ENCODE measurements at places on chromosomes 7 and 10.

DNA sequence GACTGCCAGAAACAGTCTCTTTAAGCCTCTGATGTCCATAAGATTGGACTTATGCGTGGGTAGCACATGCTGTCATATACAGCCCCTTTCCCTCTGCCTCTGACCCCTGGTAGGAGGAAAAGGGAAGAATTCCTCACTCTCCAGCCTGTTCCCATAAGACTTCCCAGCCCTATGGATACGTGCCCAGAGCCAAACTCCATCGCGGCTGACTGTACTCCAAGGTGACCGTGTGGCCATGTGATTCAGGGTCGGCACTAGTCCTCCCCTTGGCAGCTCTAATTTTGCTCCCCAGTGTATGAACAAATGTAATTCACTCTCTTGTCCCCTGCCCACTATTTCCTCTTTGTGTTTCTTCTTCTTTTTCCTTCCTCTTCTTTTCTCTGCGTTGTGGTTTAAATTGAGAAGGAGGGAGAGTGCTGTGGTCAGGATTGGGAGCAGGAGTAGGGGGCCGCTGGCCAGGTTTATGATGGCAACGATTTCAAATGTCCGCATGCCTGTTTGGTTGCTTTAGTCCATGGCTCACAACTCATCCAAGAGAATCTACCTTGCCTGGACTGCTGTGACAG is 43.8 kb downstream of the PRLHR start:
- no peak for DNase-seq

DNA sequence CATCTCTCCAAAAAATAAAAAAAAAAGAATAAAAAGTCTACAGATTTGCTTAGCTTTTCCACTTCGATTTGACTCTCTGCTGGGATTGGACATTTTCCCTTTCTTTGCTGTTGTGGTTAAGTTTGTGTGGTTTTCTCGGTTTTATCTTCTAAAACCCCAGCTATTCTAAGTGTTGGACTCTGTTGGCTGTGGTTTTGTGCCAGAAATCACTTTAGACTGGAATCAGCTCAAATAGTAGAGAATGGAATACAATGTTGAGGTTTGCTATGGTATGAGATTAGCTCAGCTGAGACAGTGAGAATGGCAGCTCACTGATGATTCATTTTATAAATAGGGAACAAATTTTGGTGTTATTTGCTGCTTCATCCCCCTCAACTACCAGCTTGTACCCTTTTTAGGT is 116.0 kb downstream of the BUB3 start:
- DNase-seq = no peak

GRCh38 chr7:132618956-132619305 is 42.7 kb upstream of the PLXNA4 start:
- no peak for DNase-seq

GRCh38 chr10:123906884-123907652 is 15.5 kb upstream of the CPXM2 start:
- no peak for DNase-seq

DNA sequence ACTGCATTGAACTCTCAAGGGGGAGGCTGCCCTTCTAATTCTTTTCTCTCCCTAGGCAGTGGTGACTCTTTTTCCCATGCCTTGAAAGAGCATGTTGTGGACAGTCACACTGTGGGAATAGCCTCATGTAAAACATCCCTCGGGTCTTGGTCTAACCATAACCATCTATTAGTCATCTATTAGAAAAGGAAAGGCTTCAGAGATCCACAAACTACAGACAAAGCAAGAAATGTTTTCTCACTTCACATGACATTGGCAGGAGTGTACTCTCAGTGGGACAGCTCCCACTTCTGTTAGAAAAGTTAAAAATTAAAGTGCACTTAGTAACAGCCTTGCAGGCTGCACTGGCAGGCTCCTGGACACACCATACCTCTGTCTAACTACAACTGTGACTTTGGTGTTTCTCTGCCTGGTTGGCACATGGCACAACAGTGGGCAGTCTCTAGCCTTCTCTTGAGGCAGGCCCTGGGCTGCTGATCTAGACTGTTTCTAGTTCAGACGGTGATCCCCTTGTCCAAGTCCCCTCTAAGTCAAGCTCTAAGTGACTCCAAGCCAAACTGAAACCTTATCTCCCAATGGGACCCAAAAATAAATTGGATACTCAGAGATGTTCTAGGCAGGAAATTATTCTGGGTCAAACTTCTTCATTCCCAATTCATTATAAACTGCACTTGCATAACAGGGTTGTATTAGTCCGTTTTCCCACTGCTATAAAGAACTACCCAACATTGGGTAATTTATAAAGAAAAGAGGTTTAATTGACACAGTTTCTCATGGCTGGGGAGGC is 57.9 kb upstream of the ITGB1 start:
- DNase-seq = no peak

DNA sequence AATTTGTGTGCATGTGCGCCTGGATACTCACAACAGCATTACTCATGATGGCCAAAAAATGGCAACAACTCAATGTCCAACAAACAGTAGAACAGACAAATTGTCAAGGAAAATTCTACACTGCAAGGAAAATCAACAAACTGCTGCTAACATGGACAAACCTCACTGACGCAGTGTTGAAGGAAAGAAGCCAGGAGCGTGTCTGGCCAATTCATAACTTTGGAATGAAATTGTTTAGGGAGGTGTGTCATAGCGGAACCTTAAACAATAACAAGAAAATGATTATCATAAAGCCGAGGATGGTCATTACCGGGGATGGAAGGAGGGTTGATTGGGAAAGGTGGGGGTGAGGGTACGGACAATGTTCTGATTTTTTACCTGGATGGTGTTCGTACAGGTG is 29.1 kb downstream of the ALOX5 start:
- DNase-seq = no peak

DNA sequence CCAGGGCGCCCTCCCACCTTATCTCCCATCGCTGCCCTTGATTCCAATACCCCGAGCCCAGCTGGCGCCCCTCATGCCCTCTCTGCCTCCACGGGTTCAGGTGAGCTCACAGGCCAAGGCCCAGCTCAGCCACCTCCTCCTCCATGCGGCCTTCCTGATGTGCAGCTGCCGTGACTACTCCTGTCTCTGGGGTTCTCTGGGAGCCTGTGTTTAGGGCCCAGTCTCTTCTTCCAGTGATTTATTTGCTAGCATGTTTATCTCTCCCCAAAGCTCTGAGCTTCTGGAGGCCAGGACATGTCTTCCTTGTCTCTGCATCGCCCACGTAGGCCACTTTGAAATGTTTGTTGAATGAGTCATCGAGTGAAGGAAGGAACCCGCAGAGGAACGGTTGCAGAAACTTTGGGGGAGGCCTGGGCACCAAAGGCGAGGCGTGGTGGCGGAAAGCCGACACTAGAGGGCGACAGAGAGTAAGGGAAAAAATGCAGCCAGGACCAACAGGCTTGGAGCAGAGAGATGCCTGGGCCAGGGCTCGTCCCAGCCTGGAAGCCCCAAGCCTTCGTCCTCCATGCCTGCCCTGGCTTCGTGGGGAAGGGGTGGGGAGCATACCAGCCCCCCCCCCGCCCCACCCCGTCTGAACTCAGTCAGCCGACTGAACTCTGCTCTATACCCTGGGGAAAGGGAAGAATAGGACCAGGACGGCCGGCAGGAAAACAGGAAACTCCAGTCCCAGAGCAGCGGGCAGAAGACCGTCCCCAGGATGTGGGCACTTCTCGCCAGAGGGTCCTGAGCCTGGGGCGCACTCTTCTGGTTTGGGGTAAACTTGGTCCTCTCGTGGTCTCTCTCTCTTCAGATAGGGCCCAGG is 10.9 kb upstream of the HSPB1 start:
- DNase-seq = peak; percentile 77

DNA sequence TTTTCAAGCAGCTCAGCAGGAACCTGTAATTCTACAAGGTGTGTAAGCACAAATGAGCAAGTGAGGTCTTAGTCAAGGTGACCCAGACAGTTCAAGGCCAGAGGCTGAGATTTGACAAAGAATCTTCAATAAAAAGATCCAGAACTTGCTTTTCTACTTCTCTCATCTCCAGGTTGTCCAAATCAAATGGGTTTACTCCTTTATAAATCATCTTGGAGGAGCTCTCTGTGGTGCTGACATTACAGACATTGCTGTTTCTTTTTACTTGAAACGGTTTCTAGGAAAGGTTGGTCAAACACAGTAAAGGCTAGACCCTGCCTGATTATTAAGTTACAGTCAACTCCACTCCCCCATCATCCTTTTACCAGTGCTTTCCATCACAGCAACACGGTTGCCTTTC is 504.6 kb downstream of the SORCS3 start:
- DNase-seq = no peak

- no peak for DNase-seq
Observed at GRCh38 chr7:80450621-80451308, 61.1 kb downstream of the GNAT3 start.

DNA sequence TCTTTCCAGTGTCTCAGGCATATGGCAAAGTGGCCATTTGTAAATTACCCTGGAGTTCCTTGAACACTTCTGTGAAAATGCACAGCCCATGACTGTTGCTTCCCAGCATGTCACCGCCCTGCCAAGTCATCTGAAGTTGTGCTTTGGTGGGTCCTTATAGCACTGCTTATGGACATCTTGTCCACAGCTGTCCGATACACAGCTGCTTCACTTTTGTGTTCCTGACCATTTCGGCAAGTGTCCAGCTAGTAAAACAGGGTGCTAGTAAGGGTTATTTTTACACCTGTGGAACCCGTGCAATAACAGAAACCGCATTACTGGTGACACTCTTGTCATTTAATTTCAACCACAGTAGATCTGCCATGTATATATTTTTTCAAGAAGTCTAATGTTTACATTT is 29.7 kb downstream of the PIP4K2A start:
- no peak for DNase-seq

DNA sequence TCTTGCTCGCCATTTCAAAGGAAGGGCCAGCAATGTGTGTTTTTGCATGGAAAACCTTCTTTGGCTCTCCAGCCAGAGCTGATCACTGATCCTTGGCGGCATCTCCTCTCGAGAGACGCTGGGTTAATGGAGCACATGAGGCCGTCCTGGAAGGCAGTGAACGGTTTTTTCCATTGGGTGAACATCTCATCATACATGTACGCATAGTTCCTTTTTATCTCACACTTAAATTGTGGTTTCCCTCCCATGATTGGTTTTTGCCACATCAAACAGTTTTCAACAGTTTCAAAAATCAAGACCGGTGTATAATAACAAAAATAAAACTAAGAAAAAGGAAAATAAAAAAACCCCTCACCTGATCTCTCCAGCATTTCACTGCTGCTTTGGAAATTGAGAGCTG is 276.4 kb downstream of the TCF7L2 start:
- DNase-seq = no peak

DNA sequence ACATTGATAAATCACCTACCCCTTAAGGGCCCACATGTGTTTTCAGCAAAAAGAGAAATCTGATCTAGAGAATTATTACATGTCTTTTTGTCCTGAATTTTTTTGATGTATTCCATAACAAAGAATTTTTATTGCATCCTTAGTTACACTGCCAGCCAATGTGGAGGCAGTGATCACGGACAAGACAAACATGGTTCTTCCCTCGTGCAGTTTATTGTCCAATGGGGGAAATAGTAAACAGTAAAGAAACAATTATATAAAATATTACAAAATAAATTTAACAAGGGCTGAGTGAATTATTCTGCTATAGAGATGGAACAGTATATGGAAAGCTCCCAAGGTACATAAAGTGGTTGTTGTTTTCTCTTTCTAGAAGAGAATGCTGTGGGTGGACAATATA is 2.0 kb downstream of the STEAP2 start:
- no peak for DNase-seq

DNA sequence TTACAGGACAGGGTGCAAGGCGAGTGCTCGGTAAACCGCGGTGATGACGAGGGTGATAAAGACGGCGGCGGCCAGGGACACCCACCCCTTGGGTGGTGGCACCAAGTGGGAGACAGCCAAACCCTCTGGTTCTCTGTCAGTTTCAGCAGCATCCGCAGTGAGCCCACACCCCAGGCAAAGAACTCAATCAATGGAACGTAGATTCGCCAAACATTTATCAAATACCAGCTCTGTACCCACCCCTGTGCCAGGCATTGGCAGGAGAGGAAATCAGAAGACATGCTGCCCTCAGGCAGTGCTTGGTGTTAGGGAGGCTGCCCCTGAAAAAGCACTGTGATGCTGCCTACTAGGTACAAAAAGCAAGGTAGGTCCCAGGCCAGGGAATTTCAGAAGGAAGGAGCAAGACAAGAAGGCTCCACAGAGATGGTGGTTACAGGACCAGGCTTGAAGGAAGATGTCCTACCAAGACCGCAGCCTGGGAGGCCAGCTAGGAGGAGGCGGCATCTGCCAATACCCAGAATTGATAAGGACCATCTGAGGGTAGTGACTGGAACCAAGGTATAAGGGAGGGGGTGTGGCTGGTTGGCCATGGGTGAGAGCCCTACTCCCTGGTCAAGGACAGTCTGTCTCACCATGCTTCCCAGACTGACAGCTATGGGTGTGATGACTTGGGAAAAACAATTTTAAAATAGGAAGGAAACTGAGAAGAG is 10.2 kb upstream of the PNLIPRP2 start:
- DNase-seq = no peak

GRCh38 chr7:91603707-91604106 is 276.8 kb downstream of the MTERF1 start:
- no peak for DNase-seq

DNA sequence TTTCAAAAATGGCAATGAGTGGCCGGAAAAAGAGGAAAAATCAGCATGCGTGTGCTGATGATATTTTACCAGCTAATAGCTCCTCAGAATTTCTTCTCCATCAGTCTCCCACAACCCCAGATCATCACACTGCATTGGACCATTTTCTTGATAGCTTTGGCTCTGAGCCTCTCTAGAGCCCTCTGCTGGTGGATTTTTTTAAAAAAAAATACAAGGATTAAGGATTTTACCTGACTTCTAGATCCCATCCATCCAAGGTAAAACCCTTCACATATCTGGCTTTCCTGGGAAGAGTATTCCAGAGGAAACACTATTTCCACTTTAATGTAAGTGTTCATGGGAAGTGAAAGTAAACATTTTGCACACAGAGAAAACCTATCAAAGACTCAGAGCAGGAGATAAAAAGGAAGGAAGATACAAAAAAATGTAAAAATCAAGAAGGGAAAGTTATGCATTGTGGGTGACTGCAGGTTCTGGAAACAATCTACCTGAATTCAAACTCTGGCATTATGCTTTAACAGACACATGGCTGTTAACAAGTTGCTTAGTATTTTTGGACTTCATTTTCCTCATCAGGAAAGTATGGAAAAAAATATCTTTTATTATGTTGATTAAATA is 380.9 kb downstream of the LRRTM3 start:
- no peak for DNase-seq

DNA sequence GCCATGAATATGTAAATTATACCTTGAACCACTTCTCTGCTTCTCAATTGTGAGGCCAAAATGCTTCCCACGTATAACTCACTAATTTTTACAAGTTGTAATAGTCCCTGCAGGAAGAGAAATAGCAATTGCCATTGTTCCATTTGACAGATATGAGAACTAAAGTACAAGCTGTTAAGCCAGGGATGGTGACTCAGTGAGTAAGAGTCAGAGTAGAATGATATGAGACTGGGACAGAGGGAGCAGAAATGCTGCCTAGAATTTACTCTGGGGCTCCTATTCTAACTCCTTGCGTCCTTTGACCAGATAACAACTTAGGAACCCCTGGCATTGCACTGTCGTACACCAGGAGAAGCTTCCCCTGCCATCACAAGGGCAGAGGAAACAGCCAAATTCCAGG is 45.1 kb upstream of the SEPTIN7 start:
- DNase-seq = no peak

Data from stimulated activated CD4-positive, alpha-beta T cell treated with anti-CD3 and anti-CD28 coated beads, Interleukin-1b, Interleukin-23, amount 100 ng/mL, for 4 hours (primary cell).